Brain microvascular endothelial cell (primary cell): ENCODE measurements at places on chromosomes 3 and 15.

GRCh38 chr3:6447166-6447801 is 413.6 kb upstream of the GRM7 start:
- no peak for DNase-seq

DNA sequence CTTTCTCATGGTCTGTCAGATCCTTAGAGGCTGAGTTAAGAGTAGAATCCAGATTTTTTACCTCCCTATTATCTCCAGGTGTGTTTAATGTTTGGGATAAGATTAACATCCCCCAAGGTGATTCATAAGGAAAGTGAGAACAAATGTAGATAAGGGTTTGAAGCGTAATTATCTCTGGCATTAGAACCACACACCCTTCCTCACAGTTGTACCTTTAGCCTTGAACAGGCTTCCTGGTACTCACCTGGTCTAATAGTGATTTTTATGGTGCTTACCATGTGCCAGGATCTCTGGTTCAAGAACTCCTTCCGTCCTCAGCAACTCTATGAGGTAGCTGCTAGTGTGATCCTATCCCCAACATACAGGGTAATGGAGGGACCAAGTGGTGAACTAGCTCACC is 27.7 kb downstream of the SEMA6D start:
- DNase-seq = no peak

DNA sequence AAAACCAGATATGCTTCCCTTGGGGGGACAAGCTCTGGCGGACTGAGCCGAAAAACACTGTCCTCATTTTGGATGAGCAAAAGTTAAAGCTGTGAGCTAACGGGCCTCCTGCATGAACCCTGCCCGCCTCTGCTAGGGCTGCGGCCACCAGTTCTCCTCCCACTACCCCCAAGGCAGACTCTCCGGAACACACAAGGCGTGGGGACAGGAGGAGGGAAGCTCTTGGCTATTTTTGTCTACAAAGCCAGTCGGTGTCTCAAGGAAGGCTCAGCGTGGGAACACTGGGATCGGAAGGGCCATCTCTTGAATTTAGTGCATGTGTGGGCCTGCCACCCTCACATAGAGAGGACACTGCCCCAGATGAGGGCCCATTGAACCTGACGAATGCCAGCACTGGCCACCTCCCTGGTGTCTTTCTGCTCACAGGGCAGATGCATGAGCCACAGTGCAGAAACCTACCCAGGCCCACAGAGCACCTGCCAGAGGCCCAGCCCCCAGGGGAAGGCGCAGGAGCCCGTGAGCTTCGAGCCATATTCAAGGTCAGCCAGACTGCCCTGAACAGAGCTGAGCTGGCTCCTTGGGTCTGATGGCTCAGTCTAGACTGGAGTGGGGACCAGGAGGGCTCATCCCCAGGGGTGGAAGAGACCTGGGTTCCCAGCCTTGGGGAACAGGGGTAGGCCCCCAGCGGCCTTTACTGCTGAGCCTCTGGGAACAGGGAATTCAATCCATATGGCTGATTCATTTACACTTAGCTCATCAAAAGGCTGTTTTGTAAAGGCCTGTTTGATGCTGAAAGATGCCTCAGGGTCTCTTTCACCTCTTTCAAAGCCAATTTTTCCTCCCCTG is 38.3 kb downstream of the HCN4 start:
- DNase-seq = no peak

DNA sequence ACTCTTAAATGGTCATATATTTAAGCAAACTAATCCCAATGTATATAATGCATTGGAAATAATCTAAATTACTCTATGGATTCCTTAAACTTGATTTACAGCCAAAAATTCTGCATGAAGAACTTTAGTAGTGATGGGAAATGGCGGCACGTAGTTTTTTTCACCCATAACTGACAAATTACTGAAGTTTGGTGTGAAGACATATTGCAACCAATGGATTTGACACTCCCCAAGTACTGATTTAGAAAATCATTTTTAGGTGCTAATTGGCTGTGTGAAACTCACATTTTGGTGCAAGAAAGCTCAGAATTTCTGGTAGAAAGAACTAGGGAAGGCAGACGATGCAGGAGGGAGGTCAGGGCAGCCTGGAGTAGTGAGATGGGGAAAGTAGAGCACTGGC is 19.3 kb upstream of the TMEM108 start:
- no peak for DNase-seq

DNA sequence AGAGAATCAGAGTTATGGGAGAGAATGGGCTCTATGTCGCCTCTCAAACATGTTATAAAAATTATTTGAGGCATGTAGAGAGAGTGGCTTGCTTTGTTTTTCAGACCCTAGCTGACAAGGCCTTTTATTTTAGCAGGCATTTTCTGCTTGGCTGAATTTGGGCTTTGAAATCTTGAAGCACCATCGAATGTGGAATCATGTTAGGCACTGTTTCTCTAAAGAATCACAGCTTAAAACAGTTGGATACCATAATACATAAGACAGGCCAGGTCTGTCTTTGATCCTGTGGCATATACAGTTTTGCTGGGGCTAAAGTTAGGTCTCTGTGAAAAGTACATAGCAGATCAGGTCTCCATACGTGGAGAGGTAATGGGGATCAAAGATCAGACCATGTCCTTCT is 142.7 kb downstream of the NEK11 start:
- DNase-seq = no peak

GRCh38 chr15:77659350-77660321 is 26.9 kb upstream of the LINGO1 start:
- DNase-seq = peak; percentile 38

GRCh38 chr3:125266971-125267370 is 54.4 kb upstream of the SLC12A8 start:
- no peak for DNase-seq

DNA sequence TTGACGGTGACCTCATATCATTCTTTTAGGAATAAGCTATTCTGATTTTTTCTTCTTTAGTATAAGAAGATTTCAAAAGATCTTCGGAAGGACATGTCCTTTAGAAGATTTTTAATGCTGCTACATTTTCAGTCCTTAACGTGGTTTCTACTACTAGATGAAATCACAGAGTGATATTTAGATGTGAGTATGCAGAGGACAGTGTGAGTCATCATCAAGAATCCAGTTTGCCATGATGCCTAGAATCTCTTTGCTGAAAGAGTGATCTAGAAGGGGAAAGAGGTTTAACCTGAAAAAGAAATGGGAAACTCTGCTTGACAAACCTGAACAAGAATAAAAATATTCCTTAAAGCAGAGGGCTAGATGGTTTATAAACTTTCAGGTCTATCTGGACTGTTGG is 43.2 kb downstream of the SLC7A14 start:
- no peak for DNase-seq

- no peak for DNase-seq
These were observed 32.8 kb downstream of the SEC62 start for GRCh38 chr3:169999433-169999832.

- DNase-seq = no peak
These were observed 4.3 kb upstream of the TSEN2 start for GRCh38 chr3:12479919-12480427.

DNA sequence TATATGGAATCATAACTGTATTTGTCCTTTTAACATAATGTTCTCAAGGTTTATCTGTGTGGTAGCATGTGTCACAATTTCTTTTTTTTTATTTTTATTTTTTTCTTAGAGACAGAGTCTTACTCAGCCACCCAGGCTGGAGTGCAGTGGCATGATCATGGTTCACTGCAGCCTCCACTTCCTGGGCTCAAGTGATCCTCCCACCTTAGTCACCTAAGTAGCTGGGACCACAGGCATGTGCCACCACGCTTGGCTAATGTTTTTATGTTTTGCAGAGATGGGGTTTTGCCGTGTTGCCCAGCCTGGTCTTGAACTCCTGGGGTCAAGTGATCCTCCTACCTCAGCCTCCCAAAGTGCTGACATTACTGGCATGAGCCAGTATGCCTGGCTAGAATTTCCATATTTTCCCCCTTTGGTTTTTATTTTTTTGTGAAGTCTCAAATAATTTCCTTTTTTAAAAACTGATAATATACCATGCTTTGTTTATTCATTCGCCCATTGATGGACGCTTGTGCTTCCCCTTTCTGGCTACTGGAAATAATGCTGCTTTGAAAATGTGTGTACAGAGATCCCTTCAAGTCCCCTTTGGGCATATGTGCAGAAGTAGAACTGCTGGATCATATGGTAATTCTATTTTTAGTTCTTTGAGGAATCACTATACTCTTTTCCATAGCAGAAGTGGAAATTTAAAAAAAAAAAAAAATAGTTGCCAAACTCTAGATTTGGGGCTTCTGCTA is 28.4 kb downstream of the TMEM40 start:
- no peak for DNase-seq

DNA sequence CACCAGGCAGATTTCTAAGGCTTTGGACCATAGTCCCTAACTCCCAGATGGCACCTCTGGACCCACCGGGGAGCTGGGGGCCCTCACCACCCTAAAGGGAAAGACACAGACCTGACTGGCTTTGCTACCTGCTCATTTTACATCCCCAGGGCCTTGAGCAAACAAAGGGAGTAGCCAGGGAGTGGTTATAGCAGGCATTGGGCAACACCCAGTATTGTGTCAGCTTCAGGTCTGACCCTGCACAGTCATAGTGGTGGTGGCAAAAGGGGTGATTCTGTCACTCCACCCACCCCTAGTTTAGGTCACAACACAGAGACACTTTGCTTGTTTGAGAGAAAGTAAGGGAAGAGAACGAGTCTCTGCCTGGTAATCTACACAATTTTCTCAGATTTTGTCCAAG is 352.5 kb downstream of the DIPK2A start:
- DNase-seq = no peak

DNA sequence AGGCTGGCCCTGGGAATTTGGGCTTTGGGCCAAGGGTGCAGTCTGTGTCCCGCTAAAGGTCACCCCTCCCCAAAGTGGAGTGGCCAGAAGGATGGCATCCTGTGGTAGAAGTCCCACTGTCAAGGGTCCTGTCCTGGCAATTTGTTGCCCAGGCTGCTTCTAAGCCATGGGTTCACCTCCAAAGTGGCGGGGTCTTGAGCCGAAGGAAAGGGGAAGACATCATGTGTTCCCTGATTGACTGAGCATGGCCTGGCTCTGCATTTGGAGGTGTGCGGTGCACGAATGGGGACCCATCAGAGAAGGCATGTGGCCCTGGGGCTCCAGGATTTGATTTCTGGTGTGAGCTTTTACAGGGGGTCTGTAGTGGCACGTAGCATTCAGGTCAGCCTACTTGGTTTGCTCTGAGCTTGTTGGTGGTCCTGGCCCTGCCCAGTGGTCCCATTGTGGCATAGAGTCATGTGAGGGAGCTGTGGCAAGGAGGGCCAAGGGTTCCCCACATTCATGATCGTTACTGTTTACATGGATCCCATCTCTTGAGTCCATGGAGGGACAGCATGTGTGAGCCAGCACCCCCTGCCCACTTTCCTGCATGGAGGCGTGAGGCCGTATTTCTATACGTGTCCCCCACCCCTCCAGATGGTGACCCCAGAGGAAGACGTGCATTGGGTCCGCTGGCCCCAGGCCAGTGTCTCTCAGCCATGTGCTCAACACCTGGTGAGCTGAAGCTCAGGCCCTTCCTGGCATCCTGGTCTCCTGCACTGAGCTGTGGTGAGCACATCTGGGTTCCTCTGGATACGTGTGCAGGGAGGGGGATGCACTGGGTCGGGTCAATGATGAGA is 225.1 kb downstream of the SNRPN start:
- DNase-seq = no peak

GRCh38 chr15:55768670-55769185 is 25.8 kb upstream of the PRTG start:
- DNase-seq = no peak

GRCh38 chr3:187213616-187214015 is 16.3 kb downstream of the RTP1 start:
- no peak for DNase-seq

GRCh38 chr15:31489281-31489680 is 162.6 kb downstream of the KLF13 start:
- no peak for DNase-seq

- no peak for DNase-seq
These were observed 308.0 kb upstream of the THRB start for GRCh38 chr3:24802614-24803013.

DNA sequence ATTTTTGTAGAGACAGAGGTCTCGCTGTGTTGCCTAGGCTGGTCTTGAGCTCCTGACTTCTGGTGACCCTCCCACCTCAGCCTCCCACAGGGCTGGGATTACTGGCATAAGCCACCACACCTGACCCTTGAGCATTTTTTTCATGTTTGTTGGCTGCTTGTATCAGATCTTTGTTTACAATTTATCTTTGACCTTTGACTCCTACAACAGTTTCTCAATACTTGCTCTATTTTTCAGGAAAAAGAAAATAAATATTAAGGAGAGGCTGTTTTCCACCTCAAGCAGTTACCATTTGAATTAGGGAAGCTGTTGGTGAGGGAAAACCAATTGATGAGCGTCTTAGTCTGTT is 44.5 kb downstream of the LIMD1 start:
- no peak for DNase-seq

DNA sequence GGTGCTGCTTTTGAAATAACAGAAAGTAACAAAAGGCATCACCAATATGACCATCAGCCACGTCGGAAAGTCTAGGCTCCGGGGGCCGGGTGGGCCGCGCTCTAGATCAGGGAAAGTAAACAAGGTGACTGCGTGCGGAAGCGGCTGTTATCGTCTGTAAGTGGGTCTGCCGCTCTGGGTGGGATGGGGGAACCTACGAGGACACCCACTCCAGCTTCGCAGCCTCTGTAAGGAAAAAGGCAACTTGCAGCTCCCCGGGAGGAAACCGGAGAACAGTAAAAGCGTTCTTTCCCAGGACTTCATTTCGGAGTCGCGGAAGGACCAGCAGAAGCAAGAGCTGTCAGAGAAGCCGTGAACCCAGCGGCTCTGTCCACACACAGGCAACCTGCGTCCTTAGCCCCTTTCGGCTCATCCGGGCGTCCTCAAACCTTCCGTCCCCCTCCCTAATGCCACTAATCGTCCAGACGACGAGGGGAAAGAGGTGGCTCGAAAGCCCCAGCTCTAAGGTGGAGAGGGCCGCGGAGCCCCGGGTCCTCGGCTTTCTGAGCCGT is 461 bp downstream of the XRN1 start:
- peak; percentile 31 for DNase-seq

GRCh38 chr3:49278548-49278947 is 1.5 kb upstream of the C3orf62 start:
- no peak for DNase-seq

DNA sequence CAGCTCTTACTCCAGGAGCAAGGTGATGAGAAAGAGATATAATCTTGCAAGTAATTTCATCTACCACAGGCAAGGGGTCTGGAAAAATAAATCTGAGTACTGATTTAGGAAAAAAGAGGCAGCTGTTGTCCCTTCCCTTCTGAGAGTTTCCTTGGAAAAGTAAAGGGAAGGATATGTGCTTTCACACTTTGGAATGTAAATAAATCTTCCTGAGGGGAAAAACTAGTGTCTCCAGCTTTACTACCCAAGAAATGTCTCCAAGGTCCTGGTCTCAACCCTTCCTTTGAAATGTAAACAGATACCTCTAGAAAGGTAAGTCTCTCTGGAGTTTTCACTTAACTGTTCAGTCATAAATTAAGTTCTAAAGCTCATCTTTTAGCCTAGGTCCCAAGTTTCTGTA is 102.6 kb downstream of the DPH6 start:
- DNase-seq = no peak

DNA sequence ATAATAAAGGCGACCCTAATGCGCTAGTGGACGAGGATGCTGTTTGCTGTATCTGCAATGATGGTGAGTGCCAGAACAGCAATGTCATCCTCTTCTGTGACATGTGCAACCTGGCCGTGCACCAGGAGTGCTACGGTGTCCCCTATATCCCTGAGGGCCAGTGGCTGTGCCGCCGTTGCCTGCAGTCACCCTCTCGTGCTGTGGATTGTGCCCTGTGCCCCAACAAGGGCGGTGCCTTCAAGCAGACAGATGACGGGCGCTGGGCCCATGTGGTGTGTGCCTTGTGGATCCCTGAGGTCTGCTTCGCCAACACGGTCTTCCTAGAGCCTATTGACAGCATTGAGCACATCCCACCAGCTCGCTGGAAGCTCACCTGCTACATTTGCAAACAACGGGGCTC is 7.6 kb downstream of the BRPF1 start:
- DNase-seq = no peak
